ENCODE measurements at places on chromosomes 3 and 15. TPM values are rescaled to one million over a fixed set of nuclear protein-coding genes. Genes with fewer than 3 reads are reported as not detected.
A peak's percentile ranks its signal among the peaks of the same experiment; 100 is the strongest.

DNA sequence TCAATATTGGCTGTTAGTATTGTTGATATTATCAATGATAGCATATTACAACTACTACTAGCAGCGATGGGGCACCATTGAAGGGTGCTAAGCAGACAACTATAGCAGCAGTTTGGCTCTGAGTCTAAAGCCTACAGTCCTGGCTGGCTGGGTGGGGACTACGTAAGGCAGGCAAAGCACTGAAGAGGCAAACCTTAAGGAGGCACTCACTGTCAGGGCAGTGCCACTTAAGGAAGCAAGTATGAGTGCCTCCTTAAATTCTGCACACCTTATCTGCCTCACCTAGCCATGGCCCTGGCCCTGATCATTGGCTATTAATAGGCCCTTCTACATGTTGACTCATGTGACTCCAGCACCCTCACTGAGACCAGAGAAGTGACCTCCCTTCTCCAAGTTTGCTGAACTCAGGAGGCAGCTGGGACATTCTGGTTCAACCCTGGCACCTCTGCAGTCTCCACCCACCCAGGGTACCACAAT, 20.6 kb downstream of the CDCP1 start:
- no peak for DNase-seq

DNA sequence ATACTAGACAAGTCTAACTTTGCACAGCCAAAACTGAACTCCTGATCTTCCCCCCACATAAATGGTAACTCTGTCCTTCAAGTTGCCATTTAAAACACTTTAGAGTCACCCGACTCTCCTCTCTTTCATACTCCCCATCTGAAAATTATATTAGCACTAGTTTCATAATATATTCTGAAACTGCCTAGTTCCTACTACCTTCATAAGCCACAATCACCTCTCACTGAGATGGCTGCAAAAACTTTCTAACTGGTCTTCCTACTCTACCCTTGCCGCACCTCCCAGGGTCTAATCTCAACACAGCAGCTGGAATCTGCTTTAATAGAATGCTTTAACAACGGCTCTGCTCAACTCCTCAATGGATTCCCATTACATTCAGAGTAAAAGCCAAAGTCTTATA, 55.0 kb downstream of the GLB1 start:
- no peak for DNase-seq

The SLC28A2 gene
- not detected for total RNA-seq

DNA sequence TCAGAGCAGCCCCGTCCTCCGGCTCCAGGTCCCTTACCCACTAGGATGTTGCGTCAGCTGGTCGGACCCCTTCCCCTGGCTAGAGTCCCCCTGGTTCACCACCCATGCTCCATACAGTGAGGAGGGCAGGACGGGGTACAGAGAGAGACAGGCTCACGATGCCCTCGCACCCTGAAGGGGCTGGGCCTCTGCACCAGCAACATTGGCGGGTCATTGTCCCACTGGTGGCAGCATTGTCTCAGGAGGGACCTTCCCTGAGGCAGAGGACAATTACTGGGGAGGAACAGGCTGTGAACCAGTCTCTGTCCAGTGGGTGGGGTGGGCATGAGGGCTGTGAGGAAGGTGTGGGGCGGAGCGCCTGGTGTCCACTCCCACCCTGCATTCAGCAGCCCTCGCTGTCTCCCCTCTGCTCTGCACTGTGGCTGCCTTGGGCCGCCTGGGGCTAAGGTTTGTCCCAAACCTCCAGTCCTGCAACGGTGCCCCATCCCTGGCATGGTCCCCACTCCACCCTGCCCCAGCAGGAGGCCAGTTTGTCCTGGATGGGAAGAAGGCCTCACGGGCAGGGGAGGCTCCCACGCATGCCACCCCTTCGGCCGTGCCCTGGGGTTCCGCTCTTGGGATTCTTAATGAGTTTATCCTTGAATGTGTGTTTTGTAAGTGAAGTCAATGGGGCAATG, 48.0 kb upstream of the KLF13 start:
- DNase-seq: no peak

DNA sequence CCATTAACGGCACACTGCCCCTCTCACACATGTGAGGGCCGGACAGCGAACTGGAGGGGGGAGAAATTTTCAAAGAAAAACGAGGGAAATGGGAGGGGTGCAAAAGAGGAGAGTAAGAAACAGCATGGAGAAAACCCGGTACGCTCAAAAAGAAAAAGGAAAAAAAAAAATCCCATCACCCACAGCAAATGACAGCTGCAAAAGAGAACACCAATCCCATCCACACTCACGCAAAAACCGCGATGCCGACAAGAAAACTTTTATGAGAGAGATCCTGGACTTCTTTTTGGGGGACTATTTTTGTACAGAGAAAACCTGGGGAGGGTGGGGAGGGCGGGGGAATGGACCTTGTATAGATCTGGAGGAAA, 1.5 kb downstream of the SOX2 start:
- DNase-seq: no peak

GRCh38 chr15:31442699-31443111, 116.1 kb downstream of the KLF13 start:
- DNase-seq: peak; percentile 38

GRCh38 chr3:45760878-45761711, 35.2 kb downstream of the SLC6A20 start:
- DNase-seq: peak; percentile 68

The UBAP1L gene
- total RNA-seq: 2.7 TPM

DNA sequence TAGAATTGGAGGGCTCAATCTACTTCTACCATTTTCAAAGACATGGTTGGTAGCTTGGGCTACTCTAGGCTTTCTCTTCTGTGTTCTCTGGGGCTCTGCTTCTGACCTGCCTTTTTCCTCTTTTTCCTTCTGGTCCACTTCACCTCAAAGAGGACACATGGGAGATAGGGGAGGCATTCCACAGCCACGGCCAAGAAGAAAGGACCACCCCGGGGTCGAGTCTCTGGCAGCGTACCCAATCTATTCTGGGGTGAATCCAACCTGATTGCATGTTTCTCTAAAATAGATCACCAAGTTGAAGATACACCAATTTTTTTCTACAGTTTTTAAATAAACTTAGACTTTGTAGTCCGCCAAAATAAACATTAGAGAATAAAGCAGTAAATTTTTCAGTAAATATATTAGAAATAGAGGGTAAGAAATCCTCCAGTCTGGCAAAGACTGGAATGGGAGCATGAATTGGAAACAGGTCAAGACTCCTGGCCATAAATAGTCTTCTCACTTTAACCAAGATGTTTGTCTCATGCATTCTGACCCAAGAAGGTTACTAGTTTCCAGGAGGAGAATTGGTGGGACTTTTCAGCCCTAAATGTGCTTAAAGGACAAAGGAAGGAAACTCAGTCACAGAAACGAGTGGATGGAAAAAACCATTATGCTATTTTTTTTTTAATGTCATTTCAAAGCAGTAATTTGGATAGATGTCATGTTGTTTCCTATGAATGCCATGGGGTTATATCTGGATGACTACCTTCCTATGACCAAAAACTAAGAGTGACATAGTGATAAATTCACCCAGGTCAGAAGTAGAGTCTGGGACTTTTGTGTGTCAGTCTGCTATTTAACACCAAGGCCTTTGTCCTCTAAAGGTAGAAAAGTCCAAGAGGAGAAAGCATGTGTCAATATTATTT, 71.3 kb upstream of the PHLDB2 start:
- no peak for DNase-seq

- DNase-seq: no peak
These were observed 74.0 kb upstream of the STRIT1 start for GRCh38 chr3:155367506-155367905.

The RYR3 gene
- total RNA-seq: not detected

The SECISBP2L gene
- total RNA-seq: 22.4 TPM

The CACNA2D3 gene
- not detected for total RNA-seq

DNA sequence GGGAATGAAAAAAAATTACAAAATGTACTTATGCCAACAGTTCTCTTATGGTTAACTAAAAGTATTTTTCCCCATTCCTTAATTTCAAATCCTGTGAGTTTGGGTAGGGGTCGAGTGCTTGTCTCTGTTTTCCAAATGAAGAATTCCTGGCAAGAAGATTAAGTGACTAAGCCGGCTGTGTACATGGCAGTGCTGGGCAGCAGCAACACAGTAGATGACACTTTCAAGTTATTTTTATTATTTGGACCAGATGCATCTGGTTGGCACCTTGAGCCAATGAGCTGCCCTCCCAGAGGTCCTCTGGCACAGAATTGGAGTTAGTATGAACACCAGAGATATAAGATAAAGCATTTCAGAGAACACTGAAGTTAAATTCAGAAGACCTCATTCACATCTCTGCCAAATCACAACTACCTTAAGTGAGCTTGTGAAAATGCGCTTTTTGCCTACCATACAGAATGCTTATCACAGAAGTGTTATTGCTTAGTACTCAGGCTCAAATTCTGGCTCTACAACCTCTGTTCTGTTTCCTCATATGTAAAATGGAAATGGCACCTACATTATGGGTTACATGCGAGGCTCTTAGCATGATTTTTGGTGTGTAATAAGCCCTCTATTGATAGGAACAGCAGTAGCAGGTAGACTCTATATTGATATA, 256.9 kb downstream of the UBE2E2 start:
- no peak for DNase-seq

The C3orf62 gene
- 3.9 TPM for total RNA-seq

DNA sequence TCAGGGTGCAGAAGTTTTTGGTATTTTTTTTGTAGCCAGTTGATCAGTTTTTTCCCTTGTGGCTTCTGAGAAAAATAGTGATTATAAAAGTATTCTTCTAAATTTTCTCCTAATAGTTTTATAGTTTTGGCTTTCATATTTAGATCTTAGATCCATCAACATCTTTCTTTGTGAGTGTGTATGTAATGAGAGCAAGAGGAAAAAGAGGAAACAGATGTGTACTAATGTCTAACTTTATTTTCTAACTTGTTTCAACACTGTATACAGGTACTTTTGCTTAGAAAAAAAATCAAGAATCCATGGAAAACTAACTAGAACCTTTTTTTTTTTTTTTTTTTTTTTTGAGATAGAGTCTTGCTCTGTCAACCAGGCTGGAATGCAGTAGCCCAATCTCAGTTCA, 53.1 kb downstream of the ARRDC4 start:
- DNase-seq: no peak

DNA sequence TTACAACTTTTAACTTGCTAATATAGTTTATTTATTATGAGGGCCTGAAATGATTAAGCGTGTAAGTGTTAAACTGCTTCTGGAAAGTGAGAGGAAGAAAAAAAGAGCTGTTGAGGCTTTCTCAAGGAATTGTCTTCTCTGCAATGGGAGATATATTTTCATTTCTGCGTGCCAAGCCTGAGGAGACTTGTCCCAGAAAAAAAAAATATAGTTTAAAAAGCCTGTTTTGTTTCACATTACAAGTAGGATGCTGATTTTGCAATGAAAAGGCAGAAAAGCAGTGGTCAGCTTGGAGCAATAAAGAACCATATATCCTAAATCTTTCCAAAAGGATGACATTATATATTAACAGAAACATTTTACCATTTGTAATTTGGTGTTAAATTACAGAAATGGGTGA, 115.5 kb downstream of the GMNC start:
- no peak for DNase-seq

DNA sequence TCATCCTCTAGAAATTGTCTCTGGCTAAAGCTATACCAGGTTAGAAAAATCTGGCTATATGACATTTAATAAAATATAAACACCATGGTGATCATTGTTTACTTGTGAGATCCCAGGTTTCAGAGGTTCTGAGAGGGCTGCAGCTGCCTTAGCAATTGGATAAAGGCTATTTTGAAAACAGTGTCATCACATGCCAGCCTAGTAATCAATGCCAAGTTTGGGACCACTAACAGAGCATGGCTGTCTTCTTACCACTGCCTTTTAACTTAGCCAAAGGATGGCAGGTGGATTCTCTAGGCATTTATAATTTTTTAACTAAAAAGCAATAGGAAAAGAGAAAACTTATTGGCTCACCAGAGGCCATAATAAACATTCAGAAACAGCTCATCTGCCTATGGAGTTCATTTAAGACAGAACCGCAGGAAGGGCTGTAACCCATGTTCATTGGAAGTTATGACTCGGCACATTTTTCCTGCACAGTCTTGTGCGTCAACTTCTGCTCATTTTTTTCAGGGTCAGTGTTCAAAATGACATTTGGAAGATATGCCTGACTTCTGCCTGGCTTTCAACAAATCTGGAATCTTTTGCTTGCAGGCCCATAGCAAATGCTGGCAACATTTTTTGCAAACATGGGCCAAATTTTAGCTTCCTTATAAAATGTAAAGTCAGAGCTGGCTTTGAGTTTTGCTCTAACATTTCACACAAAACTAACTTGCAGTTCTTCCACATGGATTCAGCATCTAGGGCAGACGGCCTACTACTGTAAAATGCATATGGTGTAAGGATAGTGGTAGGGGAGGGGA, 476.0 kb upstream of the TBL1XR1 start:
- no peak for DNase-seq

DNA sequence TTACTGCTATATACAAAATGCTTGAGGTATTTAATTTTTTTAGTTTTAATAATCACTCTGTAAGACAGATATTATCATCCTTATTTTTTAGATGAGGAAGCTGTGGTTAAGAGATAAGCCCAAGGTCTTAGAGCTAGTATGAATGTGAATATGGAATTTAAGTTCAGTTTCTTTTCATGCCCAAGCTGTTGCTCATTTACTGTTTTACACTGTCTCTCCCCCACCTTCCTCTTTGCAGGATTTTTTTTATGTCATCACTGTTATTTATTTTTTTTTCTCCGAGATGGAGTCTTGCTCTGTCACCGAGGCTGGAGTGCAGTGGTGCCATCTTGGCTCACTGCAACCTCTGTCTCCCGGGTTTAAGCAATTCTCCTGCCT, 22.5 kb downstream of the MAP2K5 start:
- no peak for DNase-seq

DNA sequence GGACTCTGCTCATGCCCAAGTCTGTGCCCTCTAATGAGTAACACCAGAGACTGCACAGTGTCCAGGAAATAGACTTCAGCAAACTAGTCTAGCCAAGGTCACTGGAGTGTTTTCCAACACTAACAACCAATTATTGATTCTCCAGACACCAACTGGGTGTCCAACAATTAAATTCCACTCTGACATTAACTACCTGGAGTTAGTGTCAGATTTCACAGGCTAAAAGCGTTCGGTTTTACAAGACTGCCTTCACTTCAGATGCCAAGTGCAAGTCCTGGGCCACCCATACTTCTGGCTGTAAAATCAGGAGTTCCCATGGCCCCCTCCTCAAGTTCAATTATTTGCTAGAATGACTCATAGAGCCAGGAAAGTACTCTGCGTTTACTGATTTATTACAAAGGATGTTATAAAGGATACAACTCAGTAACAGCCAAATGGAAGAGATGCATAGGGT, 20.8 kb upstream of the CFAP161 start:
- no peak for DNase-seq

- no peak for DNase-seq
These were observed 146.1 kb upstream of the KBTBD8 start for GRCh38 chr3:66851894-66852613.

The ITIH1 gene
- not detected for total RNA-seq
